ENCODE measurements at places on chromosomes 2 and 18.

- no peak for DNase-seq
These were observed 368.6 kb downstream of the GRB14 start for GRCh38 chr2:164252568-164253287.

GRCh38 chr2:10634495-10634894, 55.3 kb downstream of the NOL10 start:
- no peak for DNase-seq

DNA sequence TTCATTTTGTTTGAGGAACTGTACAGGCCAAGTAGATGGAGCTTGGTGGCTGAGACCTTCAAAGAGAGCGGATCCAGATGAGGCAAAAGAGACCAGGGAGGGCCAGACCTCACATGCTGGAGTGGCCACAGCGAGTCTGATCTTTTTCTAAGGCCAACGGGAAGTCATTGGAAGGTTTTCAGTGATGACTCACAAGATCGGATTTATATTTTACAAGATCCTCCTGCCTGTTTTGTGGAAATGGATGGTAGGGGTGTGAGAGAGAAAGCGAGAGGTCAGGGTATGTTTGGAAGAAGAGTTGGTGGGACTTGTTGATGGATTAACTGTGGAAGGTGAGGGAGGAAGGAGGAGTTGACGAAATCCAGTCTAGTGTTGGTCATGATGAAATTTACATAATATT, 44.6 kb upstream of the TUBA3D start:
- no peak for DNase-seq

DNA sequence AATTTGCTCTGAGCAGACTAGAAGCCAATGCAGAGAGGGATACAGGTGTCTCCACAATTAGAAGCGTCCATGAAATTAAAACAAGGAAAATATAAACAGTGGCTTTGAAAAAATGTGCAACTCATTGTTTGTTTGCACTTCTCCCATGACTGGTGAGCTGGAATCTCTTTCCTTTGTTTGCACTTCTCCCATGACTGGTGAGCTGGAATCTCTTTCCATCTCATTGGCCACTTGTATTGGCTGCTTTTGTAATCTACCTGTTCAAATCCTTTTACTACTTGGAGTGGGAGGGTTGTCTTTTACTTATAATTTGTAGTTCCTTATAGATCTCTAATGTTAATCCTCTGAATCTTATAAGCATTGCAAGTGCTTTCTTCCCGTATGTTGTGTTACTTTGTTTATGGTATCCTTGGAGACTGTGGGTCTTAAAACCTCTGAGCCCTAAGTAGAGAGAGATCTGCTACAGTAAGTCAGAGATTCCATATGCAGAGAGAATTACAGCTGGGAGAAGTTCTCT, 94.1 kb downstream of the RTN4 start:
- no peak for DNase-seq

DNA sequence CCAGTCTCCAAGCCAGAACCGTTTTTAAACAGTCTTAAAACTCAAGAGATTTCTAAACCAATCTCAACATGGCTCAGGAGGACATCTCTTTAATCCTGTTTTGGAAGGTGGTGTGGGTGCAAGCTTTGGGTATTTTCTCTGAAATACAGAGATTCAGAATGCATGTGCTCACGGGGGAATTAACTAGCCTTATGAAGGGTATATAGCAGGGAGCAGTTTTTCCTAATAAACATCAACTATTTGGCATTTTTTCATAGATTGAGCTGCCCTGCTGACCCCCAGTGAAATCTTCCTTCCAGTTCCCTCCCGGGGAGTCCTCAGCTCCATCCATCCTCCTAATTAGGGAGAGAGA, 122.6 kb downstream of the SMAD7 start:
- no peak for DNase-seq

- DNase-seq, result no peak
These were observed 14.4 kb downstream of the STK11IP start for GRCh38 chr2:219611866-219612576.

- no peak for DNase-seq
These were observed 109.0 kb downstream of the COL6A3 start for GRCh38 chr2:237304763-237305514.

DNA sequence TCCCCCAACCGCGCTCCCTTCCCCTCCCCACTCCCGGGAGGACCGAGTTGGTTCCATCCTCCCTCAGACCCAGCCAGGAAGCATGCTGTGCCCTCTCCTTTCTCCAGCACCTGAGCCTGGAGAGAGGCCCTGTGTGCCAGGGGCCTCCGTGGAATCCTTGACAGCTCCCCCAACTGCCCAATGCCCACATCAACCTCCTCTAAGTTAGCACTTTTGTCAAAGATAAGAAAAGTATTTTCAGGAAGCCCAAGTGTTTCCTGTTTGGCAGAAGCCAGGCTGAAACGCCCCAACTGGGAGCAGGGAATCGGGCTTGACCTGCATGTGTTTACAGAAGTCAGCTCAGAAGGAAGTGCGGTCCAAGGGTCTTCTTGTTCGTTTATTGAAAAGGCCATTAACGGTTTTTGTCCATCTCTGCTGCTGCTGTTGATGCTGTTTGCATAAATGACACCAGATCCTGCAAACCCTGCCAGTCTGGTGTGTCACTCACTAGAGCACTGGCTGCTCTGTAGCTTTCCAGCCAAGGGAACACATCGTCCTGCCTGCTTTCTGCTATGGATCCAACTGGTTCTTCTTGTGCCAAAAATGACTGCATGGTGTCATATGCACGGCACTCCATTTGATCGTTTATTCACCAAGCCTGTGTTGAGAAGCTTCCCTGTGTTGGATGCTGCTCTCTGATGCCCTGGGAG, 35.4 kb upstream of the COL6A3 start:
- no peak for DNase-seq

- no peak for DNase-seq
These were observed 35.8 kb upstream of the METTL21A start for GRCh38 chr2:207660994-207661393.

DNA sequence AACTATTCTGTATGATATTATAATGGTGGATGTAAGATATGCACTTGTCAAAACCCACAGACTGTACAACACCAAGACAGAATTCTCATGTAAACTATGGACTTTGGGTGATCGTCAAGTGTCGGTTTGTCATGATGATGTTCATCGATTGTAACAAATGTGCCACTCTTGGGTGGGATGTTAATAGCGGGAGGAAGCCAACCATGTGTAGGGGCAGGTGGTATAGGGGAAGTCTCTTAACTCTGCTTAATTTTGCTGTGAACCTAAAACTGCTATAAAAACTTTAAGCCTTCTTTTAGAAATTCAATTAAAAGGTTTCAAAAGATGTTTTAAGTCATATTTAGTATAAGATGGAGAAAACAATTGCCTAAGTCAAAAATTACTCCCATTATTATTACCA, 139.0 kb downstream of the ANKRD44 start:
- DNase-seq, result no peak

- no peak for DNase-seq
These were observed 109.5 kb downstream of the DYNAP start for GRCh38 chr18:54700580-54700979.

DNA sequence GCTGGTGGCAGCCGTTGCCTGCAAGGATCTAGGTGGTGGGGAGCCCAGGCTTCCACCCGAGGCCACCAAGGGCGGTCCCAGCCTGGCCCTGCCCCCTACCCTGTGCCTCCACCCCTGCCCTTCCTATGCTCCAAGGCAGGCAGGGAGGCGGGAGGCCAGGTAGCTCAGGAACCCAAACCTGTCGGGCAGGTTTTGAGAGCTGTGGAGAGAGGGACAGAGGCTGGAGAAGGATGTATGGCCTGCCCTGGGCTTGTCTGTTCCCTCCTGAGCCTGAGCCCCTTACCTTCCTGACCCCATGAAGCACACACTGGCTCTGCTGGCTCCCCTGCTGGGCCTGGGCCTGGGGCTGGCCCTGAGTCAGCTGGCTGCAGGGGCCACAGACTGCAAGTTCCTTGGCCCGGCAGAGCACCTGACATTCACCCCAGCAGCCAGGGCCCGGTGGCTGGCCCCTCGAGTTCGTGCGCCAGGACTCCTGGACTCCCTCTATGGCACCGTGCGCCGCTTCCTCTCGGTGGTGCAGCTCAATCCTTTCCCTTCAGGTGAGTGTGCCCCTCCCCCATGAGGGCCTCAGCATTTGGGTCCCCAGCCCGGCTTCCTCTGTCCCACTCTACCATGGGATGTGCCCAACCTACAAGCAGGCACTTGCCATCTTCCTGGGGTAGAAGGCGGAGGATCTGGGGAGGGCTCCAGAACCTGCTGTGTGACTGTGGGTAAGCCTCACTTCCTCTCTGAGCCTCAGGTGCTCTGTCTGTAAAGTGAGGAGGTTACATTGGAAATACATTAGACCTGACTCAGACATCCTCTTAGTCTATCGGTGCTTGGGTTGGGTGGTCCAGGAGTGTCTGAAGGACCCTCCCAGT, at the start of gene PROM2:
Gene PROM2, plus strand, starts transcription at position 159 of the 860 bp plus-strand sequence. Its CDS starts 137 bp downstream, at position 296.
- no peak for DNase-seq

DNA sequence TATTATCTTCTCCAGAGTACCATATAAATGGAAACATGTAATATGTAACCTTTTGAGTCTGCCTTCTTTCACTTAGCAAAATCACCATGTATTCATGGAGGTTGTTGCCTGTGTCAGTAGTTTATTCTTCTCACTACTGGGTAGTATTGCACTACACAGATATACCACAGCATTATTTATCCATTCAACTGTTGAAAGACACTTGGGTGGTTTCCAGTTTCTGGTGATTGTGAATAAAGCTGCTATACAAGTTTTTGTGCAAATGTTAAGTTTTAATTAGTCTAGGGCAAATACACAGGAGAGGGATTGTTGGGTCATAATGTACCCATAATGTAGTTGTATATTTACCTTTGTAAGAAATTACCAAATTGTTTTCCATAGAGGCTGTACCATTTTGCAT, 29.6 kb upstream of the RPRD1A start:
- no peak for DNase-seq

DNA sequence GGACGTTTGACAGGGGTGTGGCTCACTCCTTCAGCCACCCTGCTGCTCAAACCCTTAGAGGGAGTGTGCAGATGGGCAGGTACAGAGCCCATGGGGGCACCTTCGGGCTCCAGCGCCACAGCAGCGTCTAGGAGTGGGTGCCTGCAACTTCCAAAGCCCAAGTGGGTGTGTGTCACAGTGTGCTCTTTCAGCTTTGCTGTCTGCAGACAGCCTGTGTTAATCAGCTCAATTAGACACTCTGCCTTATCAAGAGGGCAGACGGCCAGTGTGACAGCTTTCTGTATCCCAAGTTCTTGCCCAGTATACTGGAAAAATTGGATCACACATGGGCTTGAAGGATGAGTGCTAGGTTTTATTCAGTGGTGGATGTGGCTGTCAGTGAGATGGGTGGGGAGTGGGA, 96.7 kb downstream of the AP1S3 start:
- no peak for DNase-seq

- DNase-seq, result no peak
These were observed 20.0 kb downstream of the SETBP1 start for GRCh38 chr18:44700652-44701051.

- DNase-seq, result no peak
These were observed 27.7 kb downstream of the FAM110C start for GRCh38 chr2:18402-19271.

GRCh38 chr2:119517433-119517832, 6.8 kb downstream of the SCTR start:
- no peak for DNase-seq

GRCh38 chr2:198060277-198060676, 255.9 kb downstream of the PLCL1 start:
- DNase-seq, result no peak

DNA sequence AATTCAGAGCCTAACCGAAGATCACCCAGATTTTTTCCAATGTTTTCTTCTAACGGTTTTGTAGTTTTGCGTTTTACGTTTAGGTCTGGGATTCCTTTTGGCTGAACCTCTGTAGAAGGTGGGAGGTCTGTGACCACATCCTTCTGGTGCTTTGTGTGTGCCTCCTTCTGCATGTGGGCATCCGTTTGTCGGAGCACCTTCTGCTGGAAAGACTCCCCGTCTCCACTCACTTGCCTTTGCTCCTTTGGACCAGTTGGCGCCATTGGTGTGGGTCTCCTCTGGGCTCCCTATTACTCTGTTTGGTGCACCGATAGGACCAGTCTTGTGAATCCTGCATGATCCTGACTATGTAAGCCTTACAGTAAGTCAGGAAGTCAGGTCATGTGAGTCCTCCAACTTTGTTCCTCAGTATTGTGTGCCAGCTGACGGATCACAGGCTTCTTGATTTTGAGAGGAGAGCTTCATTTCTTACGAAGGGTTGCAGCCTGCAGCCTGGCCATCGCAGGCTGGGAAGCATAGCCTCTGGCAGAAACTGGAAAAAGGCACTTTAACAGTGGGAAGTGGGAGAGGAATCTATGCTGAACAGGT, 13.6 kb downstream of the AQP12A start:
- DNase-seq, result no peak

DNA sequence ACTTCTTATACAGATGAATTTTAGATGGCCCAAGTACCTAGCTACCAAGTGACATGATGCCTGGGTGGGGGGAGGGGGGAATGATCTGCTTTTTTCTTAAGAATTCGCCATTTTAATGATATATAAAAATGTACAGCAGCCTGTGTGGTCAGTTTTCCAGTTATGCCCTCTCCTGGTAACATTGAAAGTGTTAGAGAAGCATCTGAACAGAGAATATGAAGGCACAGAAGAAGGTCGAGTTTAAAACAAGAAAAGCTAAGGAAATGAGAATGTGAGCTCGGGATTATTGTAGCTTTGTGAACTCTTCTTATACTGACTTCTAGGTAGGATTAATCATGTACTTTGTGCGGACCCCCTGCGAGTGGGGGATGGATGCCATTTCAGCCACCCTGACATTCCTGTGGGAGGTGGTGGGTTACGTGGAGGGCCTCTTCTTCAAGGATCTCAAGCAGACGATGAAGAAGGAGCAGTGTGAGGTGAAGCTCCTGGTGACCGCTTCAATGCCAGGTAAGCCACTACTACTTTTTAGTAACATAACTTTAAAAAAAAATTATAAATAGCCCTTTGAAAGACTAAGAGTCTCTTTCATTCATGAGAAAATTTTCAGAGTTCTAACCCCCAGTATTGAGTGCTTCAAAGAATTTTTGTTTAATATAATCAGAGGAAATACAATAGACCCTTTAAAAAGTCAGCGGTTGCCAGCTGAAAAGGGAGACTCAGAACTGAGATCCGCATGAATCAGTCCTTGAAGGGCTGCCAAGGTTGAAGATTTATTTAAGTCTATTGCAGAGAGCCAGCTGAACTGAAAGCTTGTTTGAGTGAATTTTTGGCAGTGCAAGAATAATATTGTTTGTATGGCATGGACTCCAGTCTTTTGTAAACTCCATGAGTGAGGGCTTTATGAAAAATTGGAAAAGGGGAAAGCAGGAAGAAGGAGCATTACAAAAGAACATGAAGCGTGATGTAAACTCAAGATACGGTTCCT, 68.6 kb upstream of the RPE start:
- no peak for DNase-seq

- DNase-seq, result no peak
These were observed 97.9 kb upstream of the GPR45 start for GRCh38 chr2:105143467-105144151.

All from omental fat pad (tissue), 4 donors.